ENCODE measurements at places on chromosomes 3 and 15. TPM values are rescaled to one million over a fixed set of nuclear protein-coding genes. Genes with fewer than 3 reads are reported as not detected.

The ZIC4 gene
- not detected for total RNA-seq

- H3K4me3 ChIP-seq, result no peak overlapping the region
- H3K27me3 ChIP-seq, result no peaks in the 10 kb centered on the region
- H3K36me3 ChIP-seq, result no peaks in the 10 kb centered on the region
- DNase-seq, result no peak
- H3K4me1 ChIP-seq, result peaks cover 2% of the 10 kb centered on the region
These were observed 304.0 kb upstream of the TLE3 start for GRCh38 chr15:70401709-70402108.

DNA sequence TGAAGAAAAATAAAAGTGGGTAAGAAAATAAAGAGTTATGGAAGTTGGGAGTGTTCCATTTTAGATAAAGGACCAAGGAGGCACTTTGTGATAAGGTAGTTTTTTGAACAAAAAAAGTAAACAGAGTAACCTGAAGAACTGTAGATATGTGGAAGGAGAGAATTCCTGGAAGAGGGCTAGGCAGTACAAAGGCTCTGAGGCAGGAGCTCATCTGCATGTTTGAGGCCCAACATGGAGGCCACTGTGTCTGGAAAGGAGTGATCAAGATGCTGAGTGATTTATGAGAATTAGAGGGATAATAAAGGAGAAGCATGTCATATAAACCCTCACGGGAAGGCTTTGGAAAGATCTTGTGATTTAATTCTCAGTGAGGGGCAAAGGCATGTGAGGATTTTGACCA, 126.5 kb downstream of the DTWD1 start:
- no peaks in the 10 kb centered on the region for H3K4me1 ChIP-seq
- DNase-seq, result no peak
- no peak overlapping the region for H3K27ac ChIP-seq
- H3K36me3 ChIP-seq, result no peaks in the 10 kb centered on the region
- no peak overlapping the region for H3K4me3 ChIP-seq

The ACP3 gene
- not detected for total RNA-seq

The RUVBL1 gene
- 26.2 TPM for total RNA-seq

Measured in naive thymus-derived CD8-positive, alpha-beta T cell (primary cell).